ENCODE measurements at places on chromosomes 1 and 21. TPM values are rescaled to one million over a fixed set of nuclear protein-coding genes. Genes with fewer than 3 reads are reported as not detected.

DNA sequence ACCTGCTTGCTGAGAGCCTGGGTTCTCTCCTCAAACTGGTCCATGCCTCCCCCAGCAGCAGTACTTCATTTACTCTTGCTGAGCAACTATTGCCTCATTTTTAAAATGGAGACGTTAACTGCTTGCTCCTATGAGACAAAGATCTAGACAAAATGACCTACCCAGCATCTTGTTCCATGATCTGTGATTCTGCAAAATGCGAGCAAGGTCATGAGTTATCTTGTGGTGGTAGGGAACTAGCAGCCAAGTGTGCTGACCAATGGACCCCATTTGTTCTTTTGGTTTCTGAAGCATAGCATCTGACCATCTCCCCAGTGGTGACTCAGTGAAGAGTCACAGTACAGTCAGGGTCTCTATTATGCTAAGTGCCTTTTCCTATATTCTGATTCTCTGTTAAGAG, 40.4 kb downstream of the TBX15 start:
- no peak for DNase-seq

- DNase-seq: peak; percentile 85
Observed at GRCh38 chr1:170670802-170671628, 7.1 kb downstream of the PRRX1 start.

GRCh38 chr1:145936247-145936646, 9.0 kb upstream of the RBM8A start:
- DNase-seq: no peak

GRCh38 chr1:207883660-207884250, 27.2 kb downstream of the CD34 start:
- DNase-seq: no peak

- no peak for DNase-seq
Observed at GRCh38 chr1:236282425-236282716, 613 bp upstream of the ERO1B start.

DNA sequence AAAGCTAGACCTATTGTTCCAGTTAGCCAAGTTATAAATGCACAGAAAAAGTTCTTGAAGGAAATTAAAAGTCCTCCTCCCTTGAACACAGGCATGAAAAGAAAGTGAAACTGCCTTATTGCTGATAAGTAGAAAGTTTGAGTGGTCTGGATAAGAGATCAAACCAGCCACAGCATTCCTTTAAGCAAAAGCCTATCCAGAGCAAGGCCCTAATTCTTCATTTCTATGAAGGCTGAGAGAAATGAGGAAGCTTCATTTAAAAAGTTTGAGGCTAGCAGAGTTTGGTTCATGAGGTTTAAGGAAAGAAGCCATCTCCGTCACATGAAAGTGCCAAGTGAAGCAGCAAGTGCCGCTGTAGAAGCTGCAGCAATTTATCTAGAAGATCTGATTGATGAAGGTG, 2.7 kb upstream of the SSX2IP start:
- DNase-seq: no peak

DNA sequence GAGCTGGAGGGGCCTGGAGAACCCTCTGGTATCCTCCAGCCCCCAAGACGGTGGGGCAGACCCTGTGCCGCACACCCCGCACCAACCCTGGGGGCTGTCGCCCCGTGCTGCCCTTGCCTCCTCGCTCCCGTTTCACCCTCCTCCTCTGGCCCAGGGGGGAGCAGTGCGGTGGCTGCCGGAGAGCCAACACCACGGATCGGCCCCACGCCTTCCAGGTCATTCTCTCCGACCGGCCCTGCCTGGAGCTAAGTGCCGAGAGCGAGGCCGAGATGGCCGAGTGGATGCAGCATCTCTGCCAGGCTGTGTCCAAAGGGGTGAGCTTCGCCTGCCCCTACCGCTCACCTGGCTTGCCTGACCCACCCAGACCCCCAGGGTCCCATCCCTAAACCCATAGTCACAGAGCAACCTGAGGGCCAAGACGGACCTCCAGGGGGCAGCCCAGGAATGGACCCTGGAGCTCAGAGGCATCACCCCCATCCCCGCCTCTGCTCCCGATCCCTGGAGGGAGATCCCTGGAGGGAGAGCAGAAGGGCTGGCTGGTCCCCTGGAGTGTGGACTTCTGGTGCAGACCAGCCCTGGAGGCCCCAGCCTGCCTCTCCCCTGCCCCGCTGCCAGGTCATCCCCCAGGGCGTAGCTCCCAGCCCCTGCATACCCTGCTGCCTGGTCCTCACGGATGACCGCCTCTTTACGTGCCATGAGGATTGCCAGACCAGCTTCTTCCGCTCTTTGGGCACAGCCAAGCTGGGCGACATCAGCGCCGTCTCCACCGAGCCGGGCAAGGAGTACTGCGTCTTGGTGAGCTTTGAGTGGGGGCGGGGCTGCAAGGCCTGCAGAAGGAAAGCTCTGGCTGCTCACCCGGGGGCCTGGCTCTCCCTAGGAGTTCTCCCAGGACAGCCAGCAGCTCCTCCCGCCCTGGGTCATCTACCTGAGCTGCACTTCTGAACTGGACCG, 4.0 kb upstream of the SLC25A34 start:
- DNase-seq: no peak

DNA sequence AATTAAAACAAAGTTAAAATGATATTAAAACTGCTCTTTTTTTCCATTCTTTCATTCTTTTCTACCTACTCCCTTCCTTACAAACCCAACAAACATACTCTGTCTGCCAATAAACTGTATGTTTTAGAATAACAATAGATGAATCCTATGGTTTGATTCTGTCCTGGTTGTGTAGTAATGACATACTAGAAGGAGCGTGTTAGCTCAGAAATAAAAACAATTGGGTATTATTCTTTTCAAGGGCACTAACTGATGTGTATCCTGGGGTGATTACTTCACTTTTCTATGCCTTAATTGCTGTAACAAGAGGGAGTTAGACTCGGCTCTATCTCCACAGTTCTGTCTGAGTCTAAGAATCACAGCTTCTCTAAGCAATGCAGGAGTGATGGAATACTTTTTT, 194.4 kb downstream of the GIPC2 start:
- no peak for DNase-seq

Gene PGLYRP4
- total RNA-seq: not detected

Gene OLFML2B
- total RNA-seq: 6.5 TPM

Gene HSD3B2
- total RNA-seq: 0.94 TPM

All from WTC11 (cell line).